ENCODE measurements at places on chromosomes 7 and 10.
A peak's percentile ranks its signal among the peaks of the same experiment; 100 is the strongest.

DNA sequence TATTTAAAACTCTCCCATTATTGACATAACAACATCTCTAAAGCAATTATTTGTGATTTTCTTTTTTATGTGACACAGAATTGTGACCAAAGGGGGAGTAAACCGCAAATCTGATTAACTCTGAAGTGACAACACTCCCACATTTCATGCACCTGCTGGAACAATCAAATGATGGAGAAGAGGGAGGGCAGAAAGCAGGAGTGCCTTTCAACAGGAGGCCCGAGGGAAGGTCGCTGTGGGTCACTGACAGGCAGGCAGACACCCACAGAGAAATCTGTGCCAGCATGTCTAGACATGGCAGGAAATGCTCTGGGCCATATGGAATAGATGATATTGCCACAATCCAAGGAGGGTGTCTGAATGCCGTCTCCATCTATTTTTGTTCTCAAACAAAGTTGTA, 247.3 kb downstream of the DOCK4 start:
- DNase-seq = no peak

DNA sequence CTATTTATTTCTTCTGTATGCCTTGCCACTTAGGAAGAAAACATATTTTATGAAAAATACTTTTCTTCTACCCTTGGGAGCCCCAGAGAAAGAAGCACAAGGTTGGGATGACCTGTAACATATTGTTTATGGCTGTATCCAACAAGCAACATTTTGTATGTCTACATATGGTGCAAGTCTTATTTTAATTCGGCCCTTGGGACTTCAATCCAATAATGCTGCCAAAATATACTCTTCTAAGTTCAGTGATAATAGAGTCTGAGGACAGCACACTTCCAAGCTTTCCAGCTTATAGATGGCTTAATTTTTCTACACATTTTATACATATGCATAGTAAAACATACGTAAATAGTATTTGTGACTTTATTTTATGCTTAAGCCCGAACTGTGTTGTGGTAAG, 318.5 kb upstream of the SEMA3A start:
- no peak for DNase-seq

DNA sequence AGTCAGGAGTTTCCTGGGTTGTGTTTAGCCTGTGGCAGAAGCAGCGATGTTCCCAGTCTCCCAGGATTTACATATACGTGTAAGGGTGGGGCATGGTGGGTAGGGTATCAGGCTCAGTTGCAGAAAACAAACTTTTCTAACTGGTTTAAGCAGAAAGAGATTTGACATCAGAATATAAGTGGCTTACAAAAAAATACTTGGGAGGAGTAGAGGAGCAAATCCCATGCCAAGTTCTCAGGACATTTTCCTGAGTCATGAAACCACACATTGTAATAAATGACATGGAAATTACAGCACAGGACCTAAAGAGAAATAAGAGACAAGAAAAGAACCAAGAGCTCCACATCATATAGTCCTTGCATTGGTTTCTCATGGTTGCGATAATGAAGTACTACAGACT, 26.2 kb upstream of the FRMD4A start:
- DNase-seq = no peak

DNA sequence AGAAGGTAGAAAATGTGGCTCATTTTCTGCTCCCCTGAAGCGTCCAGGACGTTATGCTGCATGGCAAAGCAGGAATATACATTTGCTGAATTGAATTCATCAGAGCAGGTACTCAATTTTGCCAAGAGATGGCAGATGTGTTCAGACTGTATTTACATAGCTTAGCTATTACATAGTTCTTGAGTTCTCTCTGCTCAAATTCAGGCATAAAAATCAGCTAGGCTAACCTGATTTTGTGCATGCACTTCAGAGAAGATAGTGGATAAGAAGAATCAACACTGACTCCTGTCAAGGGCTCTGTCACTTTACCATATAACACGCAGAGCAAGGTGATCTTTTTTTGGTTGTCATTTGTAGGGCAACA, 209.2 kb upstream of the FAM3C start:
- DNase-seq = no peak

GRCh38 chr10:129416155-129416554, 50.9 kb upstream of the MGMT start:
- DNase-seq = no peak

DNA sequence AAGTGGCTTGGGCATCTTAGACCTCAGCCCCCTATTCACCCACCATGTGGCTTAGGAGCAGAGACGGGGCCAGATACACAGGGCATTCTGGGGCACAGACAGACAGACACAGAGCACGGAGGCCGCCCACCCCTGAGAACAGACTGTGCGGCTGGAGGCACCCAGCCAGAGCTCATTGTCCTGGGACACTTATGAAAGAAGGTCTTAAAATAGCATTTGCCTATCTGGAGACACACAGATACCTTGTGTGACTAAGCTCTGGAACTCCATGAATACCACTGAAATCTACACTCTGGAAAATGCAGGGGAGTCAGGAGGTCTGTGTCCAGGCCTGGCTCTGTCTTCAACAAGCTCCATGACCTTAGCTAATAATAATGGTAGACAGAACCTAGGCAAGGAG, 41.4 kb upstream of the ADO start:
- DNase-seq = no peak

GRCh38 chr7:108290459-108291151, 160.4 kb upstream of the LAMB4 start:
- no peak for DNase-seq

- no peak for DNase-seq
Measured at GRCh38 chr10:35959252-35959651, 317.2 kb upstream of the FZD8 start.

- peak; percentile 31 for DNase-seq
Measured at GRCh38 chr10:15140698-15141097, 27.8 kb downstream of the NMT2 start.

DNA sequence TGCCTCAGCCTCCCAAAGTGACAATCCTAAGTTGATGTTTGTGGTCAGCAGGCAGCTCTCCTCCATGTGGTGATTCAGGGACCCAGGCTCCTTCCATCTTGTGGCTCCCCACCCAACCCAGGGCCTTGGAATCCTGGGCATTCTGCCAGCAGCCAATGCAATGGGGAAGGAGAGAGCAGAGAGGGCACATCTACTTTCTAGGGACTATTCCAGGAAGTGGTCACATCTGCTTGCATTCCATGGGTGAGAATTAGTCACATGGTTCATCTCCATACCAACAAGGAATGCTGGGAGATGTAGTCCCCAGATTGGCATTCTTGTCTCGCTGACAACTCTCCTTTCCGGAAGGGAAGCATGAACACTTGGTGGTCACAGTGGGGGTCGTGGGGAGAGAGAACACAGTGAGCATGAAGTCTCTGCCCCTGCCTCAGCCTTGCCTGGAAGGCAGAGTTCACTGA, 9.9 kb upstream of the SRRM3 start:
- DNase-seq = no peak
